ENCODE measurements at places on chromosomes 6 and 20. TPM values are rescaled to one million over a fixed set of nuclear protein-coding genes. Genes with fewer than 3 reads are reported as not detected.

DNA sequence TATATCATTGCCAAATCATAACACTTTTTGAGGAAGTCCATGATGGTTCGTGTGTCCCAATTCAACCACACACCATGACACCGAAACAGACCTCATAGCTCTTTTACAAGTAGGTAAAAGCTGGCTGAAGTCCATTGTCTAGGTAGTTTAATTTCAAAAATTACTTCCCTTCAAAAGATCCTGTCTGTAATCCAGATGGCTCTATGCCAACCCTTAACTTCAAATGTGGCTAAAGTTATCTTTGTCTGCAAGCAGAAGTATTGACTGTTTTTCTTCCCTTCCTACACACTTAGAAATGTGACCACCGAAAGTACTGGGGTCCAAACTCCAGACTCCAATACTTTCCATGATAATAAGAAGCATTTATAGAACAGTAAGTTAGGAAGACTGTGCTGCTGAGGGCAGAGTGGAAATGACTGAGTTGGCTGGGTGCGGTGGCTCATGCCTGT, 8.3 kb upstream of the TIAM2 start:
- DNase-seq: no peak

- DNase-seq: no peak
These were observed 19.0 kb downstream of the TTPAL start for GRCh38 chr20:44494681-44495080.

BFSP1 gene
- total RNA-seq: 11.7 TPM

DNA sequence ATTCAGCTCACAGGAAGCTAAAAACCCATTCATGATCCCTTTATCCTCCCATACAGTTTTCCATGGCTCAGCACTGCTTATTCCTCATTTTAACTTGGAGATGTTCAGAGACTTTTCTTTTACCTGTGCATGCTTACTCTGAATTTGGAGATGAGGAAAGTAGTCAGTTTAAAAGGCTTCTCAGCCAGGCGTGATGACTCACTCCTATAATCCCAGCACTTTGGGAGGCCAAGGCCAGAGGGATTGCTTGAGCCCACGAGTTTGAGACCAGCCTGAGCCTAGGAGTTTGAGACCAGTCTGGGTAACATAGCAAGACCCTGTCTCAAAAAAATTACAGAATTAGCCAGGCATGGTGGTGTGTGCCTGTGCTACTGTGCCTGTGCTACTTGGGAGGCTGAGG, 30.3 kb upstream of the TMEM217 start:
- DNase-seq: no peak

DNA sequence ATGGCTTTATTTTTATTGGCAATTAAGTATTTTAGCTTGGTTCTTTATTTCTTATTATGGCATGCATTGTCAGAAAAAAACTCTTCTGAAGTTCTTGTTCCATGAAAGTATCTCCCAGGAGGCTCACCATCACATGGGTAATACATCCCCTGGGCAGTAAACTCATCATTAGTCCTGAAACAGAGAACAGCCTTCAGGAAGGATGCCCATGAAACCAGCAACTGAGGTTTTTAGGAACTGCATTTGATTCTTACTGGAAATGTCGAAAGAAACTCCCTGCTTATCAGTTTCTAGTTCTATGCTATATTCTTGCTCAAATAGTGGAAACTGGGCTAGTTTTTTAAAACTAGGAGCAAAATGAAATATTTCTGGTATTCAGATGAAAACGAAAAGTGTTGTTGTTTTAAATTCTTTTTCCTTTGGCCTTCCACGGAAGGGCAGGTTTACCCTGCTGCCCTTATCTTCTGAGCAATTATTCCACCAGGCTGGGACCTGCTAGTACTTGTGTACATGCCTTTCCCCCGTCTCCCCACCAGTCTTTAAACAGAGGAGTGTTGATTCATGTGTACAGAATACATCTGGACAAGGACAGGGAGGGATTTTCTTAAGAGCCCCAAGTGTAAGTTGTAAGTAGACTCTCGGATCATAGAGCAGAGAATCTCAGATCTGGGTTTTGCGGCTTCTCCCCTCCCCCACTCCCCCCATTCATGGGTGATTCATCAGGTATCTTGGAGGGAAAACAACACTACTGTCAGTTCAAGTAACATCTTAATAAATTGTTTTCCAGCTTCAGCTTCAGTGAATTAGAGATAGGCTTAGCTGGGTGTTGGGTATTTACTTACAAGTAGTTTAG, 81.5 kb downstream of the RTN4IP1 start:
- no peak for DNase-seq

BPIFB4 gene
- total RNA-seq: not detected

- no peak for DNase-seq
These were observed 12.1 kb downstream of the APMAP start for GRCh38 chr20:24980291-24981053.

CFB gene
- total RNA-seq: 3.2 TPM

ADGRF5 gene
- not detected for total RNA-seq

- DNase-seq: no peak
These were observed 21.2 kb upstream of the BHLHE23 start for GRCh38 chr20:63027922-63028389.

DNA sequence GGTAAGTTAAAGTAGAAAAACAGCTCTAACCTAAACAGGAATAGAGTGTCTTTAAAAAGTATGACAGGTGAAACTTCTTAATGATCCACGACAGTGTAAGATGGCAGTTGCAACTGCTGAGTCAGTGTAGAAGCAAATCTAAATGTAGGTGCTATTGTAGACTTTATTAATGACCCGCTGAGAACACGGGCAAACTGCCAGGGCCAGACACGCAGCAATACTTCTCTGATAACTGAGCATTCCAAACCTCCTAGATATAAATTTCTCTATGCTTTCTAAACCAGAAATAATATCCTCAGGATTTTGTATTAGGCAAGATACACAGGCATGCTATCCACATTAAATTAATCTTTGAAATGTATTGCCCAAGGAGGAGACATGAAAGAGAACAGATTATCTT, 1076.4 kb downstream of the HACE1 start:
- no peak for DNase-seq

GRCh38 chr6:63731930-63732329, 96.3 kb downstream of the PHF3 start:
- no peak for DNase-seq

DNA sequence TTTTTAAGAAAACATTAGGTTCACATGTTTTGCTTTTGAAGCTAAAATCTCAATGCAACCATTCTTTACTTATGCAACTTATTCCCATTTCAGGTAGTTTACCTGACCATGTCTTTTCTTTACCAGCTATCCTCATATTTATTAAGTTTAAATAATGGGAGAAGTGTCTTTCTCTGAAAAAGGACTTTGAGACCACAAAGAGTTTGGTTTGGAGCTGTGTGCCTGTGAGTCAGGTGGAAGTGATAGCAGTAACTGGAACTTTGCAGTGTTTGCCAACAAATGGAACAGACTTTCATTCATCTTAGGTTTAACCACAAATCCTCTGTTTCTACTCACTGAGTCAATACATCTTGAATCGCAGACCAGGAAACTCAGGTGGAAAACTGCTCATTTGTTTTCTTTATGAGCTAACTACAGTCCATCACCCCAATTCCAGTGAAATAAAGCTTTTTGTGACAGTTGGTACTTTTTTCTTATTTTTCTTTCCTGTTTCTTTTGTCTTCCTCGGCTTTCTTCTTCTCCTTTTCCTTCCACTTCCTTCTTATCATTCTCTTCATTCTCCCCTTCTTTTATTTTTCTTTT, 148.3 kb upstream of the RIN2 start:
- no peak for DNase-seq

- no peak for DNase-seq
These were observed 353.7 kb downstream of the PRKN start for GRCh38 chr6:162373868-162374267.

GRCh38 chr6:93177438-93177837, 241.9 kb downstream of the EPHA7 start:
- no peak for DNase-seq

KIF25 gene
- not detected for total RNA-seq

All from chondrocyte (in vitro differentiated cells).